NCI-H187 (cell line): ENCODE measurements at places on chromosomes 11 and 22.

- DNase-seq: no peak
Measured at GRCh38 chr11:68956547-68957254, 24.1 kb downstream of the MRGPRD start.

GRCh38 chr11:46290598-46291309, 13.3 kb downstream of the CREB3L1 start:
- no peak for DNase-seq

GRCh38 chr11:39374963-39375698, 2084.3 kb downstream of the LRRC4C start:
- DNase-seq: no peak

DNA sequence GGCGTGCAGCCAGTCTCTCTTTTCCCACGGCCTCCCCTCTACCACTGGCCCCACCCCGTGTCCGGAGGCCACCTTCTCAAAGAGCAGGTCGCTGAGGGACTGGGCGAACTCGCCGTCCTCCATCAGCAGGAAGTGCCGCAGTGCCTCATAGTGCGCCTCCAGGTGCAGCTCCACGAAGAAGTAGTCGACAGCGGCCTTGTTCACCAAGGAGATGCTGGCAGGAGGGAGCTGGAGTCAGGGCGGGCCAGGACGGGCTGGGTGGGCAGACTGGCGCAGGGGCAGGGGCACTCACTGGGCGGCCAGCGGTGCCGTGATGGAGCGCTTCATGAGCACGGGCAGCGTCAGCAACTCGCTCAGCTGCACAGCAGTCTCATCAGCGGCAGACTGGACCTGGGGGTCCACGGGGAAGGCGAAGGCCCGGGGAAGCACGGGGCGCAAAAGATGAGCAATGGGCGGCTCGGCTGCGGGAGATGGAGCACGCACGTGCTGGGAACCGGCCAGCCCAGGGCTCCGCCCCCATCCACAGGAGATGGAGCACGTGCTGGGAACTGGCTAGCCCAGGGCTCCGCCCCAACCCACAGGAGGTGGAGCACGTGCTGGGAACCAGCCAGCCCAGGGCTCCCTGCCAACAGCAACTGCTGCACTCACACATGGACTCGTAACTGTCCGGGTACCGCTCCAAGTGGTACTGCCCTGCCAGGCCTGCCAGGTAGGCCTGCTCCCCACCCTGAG, 18.4 kb downstream of the SELENOO start:
- no peak for DNase-seq

DNA sequence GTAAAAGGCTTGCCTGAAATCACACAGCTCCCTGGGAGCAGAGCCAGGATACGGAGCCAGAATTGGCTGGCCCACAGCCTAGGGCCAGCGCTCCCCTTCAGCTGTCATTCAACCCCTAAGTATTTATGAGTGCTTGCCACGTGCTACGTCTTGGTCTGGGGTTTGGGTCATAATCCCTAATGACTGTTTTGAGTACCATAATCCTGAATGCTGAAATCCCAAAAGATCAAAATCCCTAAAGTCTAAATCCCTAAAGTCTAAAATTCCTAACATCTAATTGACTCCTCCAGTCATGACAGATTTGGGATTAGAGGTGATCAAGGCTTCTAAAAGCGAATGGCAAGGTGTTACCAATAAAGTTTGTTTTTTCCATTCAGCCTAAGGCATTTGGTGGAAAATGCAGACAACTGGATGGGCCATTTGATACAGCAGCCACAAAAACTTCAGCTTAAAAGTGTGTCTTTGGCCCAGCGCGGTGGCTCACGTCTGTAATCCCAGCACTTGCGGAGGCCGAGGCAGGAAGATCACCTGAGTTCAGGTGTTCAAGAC, 59.8 kb upstream of the PRR5 start:
- DNase-seq: no peak

GRCh38 chr22:44823806-44824205, 71.4 kb downstream of the ARHGAP8 start:
- DNase-seq: no peak

DNA sequence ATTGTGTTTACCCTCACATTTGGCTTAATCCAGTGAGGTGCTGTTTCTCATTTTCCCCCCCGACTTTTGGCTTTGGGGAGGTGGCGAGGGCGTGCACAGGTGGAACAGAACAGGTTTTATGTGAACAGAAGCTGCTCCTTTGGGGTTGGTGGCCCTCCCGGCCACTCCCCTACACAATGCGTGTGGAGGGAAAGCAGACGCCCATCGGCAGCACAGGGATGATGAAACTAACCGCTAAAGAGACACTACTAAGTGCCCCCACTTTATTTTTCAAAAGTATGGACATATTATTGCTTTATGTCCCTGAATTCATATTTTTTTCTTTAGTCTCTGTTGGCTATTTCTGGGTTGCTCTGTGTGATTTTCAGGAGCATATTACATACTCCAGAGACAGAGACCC, 160.9 kb downstream of the ENTHD1 start:
- DNase-seq: no peak

DNA sequence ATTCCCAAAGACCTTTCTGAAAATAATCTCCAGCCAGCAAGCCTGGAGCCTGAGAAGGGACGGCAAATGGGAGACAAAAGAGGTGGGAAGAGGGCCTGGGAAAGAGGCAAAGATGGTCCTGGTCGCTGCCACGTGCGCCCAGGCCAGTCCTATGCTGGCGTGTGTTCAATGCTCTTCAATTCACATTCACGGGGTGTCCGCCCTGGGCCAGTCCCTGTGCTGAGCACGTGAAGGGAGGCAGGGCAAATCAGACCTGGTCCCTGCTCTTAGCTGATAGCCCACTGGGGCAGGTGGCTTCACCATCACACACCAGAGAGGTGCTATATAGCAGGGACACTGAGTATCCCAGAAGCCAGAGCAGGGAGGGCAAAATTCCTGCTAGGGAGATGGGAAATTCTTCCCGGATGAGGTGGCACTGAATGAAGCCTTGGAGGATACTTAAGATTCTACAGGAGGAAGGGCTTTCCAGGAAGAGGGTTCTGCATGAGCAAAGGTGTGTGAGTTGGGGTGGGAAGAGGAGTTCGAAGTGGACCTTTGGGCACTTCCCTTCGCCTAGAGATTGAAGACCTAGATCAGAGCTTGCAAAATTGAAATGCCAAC, 148.2 kb downstream of the CHST1 start:
- DNase-seq: no peak
